ENCODE measurements at places on chromosomes 4 and X. TPM values are rescaled to one million over a fixed set of nuclear protein-coding genes. Genes with fewer than 3 reads are reported as not detected.

PABPC4L gene
- total RNA-seq = 2.4 TPM

NWD2 gene
- not detected for total RNA-seq

DDIT4L gene
- total RNA-seq = 3.4 TPM

SPON2 gene
- total RNA-seq = 0.97 TPM

DNA sequence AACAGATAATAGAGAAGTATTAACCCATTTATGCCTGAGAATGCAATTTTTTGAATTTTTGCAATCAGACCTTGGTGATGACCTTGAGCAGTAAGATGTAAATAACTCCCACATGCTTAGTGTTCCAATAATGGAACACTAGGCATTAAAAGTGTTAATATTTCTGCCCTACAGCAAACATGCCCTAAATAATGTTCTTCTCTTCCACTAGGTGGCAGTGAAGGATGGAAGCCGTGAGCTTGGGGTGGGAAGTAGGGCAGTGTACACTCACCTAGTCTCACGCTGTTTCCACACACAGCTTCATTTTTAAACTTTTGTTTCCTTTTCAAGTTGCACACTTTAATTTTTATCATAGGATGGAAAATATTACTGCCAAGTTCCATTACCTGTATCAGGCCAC is 613.1 kb upstream of the HS3ST1 start:
- DNase-seq = no peak

DNA sequence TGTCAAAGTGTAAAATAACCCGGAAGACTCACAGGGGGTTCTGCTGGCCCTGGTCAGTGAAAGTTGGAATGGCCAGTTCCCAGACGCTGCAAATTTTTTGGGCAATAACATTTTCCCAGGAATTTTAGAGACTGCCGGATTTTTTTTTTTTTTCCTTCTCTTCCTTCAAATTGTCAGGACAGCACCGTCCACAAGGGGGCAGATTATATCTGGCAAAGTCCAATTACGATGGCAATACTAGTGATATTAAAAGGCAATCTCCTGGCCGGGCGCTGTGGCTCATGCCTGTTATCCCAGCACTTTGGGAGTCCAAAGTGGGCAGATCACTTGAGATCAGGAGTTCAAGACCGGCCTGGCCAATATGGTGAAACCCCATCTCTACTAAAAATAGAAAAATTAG is 20.5 kb downstream of the SLC25A5 start:
- peak; percentile 23 for DNase-seq

DNA sequence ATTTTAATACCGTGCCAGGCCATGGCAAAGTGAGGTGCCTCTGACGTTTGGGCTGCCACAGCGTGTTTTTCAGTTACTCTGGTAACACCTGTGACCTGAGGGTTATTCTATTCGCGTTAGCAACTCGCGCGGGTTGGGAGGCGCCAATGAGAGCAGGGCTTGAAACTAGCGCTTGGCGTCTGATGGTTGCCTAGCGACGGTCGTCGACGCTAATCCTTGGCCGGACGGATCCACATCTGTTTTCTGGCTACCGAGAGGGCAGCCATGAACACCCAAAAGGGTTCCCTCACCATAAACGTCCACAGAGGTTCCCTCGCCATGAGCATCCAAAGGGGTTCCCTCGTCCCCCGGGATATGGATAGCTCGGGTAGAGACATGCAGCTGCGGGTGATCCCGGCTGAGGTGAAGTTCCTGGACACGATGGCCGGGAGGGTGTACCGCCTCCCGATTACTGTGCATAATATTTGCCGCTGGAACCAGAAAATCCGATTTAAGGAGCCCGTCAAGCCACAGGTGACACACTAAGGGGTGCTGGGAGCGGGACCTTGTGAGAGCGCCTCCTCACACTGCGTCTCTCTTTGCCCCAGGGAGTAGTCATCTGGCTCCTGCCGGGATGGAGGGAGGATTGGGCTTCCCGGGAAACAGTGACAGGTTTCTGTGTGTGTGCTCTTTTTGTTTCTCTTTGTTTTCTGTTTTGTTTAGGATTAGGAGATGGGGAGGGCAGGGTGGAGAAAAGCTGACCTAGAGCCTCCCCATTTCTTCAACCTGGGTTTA is at the start of gene CFAP47:
Gene CFAP47 (plus strand): TSS at position 199 of the 774 bp plus-strand sequence. CDS start 66 bp downstream, at position 265.
- peak; percentile 52 for DNase-seq

GRCh38 chr4:144189121-144189520 is 48.6 kb upstream of the GYPA start:
- DNase-seq = no peak

GRCh38 chrX:104482757-104483156 is 83.2 kb upstream of the IL1RAPL2 start:
- DNase-seq = no peak

DNA sequence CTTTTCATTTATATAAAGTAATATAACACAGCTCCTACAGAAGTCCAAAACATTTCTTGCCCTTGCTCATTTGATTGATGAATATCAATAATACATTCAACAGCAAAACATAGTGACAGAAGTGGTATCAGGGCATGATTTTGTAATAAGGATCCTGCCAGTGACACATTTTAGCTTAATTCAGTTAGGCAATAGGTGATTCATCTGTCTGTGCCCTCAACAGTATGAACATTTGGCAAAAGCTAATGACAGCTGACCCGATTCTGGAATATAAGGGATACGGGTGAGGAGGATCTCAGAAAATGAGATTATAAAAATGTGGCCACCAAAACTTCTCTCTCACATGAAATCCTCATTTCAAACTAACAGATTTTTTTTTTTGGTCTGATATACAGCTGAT is 294.0 kb downstream of the CAMK2D start:
- DNase-seq = no peak

- no peak for DNase-seq
Measured at GRCh38 chr4:69642961-69643360, 3.5 kb upstream of the UGT2A2 start.

DNA sequence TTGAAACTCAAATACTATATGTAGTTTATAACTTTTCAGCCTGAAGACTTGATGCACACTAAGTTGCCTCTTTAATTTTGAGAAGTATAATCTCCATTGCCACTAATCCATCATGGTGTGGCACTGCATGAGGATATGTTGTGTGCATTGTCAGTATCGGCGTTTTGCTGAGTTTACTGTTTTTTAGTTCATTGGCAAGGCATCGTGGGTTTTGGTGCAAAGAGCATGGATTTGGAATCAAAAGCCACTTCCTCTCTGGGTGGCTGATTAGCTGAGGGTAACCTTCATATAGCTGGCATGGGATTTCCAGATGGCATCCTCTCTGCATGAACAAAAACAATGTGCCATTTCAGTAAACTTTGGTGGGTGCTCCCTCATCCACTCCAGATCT is 38.7 kb downstream of the FHL1 start:
- DNase-seq = no peak

DNA sequence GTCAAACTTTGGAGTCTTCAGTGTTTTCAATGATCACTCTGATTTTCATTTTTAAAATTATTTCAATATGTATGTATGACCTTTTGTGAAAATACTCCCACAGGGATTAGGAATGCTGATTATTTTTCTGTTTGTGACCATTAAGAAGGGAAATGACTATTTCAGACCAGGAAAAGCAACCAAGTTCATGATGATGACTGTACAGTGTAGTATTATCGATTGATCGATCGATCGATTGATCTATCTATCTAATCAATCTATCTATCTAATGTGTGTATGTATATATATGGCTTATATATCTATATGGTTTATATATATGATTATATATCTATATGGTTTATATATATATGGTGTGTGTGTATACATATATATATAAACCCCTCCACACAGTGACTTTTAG is 131.5 kb upstream of the VEGFC start:
- DNase-seq = no peak
